Activated CD4-positive, CD25-positive, alpha-beta regulatory T cell (primary cell): ENCODE measurements at places on chromosomes 1 and 21.

GRCh38 chr1:38420666-38421065, 374.1 kb upstream of the POU3F1 start:
- DNase-seq = no peak

- no peak for DNase-seq
These were observed 18.4 kb downstream of the MTX1 start for GRCh38 chr1:155226910-155227260.

GRCh38 chr1:143698016-143698415, 273.8 kb downstream of the FAM72C start:
- DNase-seq = no peak

DNA sequence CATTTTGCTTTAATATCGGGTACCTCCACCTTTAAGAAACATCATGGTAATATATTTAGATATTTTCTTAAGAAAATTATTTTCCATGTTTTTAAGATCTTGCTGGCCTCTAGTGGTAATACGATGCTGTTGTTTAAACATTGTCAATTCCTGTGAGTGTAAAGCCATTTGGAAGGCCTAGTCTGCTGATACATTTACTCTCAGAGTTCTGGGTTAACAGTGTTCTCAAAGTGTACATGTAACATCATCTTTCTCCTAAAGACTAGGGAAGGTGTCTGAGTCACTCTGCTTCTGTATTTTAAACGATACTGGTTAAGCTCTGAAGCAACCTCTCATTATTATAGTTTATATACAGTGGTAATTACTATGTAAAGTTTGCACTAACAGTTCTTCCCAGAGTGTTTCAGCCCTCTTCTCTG, 189.1 kb downstream of the RASAL2 start:
- DNase-seq = no peak

DNA sequence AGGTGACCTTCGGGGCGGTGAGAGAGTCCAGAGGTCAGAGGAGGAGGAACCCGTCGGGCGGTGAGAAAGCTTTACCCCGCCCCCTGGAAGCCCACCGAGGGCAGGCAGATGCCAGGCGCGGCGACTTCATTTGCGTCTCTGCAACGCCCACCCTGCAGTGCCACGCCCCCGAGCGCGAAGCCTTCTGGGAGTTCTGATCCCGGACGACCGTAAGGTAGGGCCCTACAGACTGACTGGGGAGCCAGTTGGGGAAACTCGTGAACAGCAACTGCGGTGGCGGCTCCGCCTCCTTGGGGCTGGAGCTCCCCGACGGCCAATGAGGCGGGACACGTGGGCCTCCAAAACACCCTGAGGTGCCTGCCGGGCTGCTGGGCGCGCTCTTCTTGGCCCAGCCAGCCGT, 46.0 kb upstream of the EDARADD start:
- DNase-seq = no peak

- no peak for DNase-seq
These were observed 29.9 kb upstream of the SAMD13 start for GRCh38 chr1:84271441-84272151.

GRCh38 chr1:153805042-153805745, 30.0 kb downstream of the SLC27A3 start:
- DNase-seq = no peak

- no peak for DNase-seq
These were observed 5.9 kb downstream of the SLC2A7 start for GRCh38 chr1:9020305-9020704.

DNA sequence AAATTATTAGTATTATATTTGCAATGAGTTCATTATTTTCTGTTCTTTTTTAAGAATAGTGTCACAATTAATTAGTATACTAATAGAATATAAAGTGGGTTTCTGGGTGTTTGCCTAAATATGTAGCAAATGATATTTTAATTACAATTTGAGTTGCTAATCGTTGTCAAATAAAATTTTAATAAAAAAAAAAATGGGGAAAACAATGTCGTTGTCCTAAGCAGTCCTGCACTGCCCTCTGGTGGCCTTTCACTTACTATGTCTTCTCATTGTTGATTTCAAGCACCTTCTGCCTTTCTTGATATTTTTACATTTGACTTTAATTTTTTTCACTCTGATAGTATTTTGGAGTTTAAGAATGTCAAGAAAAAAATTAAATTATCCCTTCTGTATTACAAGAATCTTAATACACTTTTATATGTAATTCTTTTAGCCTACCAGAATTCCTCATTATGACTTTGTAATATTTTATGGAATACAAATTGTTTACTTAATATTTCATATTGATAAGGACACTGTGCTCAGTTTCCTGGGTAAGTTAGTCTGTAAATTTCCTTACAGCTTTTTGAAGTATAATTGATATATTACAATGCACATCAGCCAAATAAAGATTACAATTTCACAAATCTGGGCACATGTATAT, 104.5 kb upstream of the FMN2 start:
- no peak for DNase-seq

DNA sequence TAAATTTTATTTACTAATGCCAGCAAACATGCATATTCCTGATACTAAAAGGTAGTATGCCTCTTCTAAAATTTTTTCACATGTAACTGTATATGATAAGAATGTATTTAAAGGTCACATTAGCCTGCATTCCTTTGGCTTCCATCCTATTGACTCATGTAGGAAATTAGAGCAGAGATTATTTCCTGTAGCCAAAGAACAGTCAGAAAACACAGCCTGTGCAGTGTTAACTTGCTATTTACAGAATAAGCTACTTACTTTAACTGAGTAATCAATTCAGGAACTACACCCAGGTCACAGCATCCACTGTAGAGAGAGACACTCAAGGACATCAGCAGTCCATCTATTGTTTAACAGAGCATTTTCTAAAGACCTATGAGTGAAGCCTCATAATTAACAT, 154.5 kb upstream of the ADGRL4 start:
- no peak for DNase-seq

GRCh38 chr1:12475530-12475934, 142.5 kb downstream of the DHRS3 start:
- DNase-seq = no peak

- DNase-seq = no peak
These were observed 118.0 kb upstream of the PLPPR4 start for GRCh38 chr1:99146129-99146848.

DNA sequence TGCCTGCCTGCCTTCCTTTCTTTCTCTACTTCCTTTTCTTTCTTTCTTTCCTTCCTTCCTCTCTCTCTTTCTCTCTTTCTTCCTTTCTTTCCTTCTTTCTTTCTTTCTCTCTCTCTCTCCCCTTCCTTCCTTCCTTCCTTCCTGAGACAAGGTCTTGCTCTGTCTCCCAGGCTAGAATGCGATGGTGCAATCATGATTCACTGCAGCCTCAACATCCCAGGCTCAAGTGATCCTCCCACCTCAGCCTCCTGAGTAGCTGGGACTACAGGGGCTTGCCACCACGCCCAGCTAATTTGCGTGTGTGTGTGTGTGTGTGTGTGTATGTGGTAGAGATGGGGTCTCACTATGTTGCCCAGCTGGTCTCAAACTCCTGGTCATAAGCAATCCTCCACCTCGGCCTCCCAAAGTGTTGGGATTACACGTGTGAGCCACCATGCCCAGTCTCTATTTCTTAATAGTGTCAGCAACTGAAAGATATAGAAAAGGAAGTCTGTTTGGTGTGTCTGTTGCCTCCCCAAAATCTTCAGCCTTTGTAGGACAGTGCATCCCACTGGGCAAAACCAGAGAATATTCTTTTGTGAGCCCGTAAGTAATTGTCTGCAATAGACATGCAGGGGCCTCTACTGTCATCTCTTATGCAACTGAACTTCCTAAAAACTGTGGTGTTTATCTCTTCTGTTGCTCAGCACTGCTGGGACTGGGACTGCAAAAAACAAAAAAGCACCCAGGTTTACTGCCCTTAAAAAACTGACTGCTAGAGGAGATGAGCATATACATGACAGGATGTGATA, 20.9 kb upstream of the RAB4A start:
- no peak for DNase-seq

GRCh38 chr21:42659416-42660117, 6.1 kb downstream of the PDE9A start:
- no peak for DNase-seq

GRCh38 chr1:2555634-2556276, 416 bp upstream of the TNFRSF14 start:
- peak; percentile 57 for DNase-seq

- no peak for DNase-seq
These were observed 15.3 kb downstream of the CLCC1 start for GRCh38 chr1:108947871-108948525.

- no peak for DNase-seq
These were observed 11.2 kb upstream of the RRP15 start for GRCh38 chr1:218273762-218274479.

GRCh38 chr1:172679000-172679772, 20.3 kb downstream of the FASLG start:
- no peak for DNase-seq

GRCh38 chr1:59146651-59147358, 150.1 kb upstream of the FGGY start:
- peak; percentile 9 for DNase-seq

DNA sequence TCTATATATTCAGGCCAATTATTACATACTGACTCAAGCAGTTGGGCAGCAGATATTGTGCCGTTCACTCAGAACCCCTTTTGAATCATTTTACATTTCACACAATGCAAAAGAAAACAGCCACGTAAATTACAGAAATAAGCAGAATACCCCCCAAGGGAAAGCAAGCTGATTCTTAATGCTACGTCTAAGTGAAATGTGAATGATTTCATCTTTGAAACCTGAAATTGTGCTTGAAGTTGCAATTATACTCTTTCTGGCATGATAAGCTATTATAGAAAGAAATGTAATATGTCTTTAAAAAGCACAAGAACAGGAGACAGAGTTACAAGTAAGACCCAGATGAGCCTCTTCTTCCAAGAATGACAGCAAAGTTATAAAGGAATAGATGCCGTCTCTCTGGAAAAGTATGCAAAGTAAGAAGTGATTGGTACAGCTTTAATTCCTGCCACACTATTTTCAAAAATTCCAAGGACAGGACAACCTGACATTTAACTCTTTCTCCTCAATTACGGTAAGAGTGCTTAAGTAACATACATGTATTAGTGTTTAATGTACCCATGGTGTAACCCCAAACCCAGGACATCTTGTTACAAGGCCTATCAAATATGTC, 891.5 kb upstream of the ADGRL2 start:
- DNase-seq = no peak

- no peak for DNase-seq
These were observed 14.6 kb upstream of the TMEM61 start for GRCh38 chr1:54965624-54966340.

DNA sequence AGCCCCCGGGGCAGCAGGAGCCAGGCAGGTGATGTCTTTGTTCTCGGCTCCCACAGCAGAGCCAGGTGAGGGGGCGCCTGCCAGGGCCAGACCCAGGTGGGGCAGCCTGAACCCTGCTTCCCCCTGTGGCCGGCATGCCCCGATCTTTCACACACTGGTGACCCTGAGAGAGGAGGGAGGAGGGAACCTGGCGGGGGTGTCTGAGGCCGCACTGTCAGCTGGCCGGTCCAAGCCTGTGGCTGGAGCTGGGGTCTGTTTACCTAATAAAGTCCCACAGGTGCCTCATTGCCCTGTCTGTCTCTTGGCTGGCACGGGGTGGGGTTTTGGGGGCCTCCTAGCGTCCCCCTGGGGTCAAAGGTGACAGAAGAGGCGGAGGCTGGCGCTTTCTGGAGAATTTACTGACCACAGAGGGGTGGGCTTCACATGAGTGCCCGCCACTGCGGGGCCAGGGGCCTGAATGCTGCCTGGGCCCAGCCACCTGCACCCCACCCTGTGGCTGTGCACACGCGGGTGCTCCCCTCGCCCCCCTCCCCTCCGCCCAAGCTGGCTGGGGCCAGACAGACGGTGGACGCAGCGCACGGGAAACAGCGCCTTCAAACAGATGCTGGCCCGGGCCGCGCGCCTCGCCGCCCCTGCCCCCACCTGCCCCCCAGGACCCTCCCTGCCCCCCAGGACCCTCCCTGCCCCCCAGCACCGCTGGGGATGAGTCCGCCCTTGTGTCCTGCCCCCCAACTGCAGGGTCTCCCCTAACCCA, 5.8 kb downstream of the TMEM240 start:
- no peak for DNase-seq

DNA sequence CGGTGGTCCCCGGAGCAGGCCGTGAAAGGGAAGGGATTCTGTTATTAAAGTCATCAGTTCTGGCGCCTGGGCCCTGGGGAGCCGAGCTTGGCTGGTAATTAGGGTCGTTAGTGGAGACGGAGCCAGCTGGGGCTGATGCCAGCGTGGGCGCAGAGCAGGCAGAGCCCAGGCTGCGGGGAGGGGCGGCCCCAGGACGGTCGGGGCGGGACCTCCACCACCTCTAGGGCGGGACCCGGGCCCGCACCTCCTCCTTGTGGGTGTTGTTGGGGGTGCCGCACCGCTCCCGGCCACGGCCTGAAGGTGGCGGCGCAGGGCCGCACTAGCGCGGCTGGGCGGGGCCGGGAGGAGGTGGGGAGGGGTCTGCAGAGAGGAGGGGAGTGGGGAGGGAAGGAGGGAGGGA, 470.6 kb downstream of the PTPRU start:
- DNase-seq = no peak

DNA sequence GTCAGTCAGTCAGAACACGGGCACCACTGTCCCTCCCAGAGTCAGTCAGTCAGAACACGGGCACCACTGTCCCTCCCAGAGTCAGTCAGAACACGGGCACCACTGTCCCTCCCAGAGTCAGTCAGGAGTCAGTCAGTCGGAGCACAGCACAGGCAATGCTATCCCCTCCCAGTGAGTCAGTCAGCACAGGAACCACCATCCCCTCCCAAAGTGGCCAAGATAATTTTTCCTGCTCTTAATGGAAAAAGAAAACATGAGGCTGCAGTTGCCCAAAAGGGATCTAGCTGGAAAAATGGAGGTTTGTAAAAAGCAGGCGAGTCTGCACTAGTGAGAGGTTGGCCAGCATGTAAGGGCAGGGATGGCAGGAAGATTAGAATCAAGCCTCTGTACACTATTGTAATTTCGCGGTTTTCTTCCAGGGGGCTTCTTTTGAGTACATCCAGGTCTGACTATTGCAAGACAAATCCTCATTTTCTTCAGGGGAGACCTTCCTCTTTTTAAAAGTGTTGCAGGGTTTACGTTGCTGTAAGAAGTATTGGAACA, 213.8 kb downstream of the SIPA1L2 start:
- DNase-seq = no peak

- DNase-seq = no peak
These were observed 20.0 kb downstream of the CACNA1E start for GRCh38 chr1:181503171-181503810.

DNA sequence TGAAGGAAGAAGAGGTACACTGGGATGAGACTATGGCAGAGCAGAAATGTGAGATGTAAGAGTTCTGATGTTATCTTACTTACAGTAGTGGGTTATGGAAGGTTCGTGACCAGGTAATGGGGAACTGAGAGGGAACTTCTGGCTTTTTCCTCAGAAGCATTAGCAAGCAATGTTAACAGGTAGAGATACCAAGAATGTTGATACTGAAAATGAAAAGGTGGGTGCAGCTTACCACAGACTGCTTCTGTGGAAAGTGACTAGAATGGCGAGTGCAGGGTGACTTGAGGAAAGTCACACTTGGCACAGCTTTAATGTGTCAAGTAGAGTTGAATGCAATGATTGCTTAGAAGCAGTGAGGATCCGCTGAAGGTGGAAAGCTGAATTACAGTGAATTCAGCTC, 70.8 kb downstream of the PLA2G4A start:
- no peak for DNase-seq

GRCh38 chr1:172293429-172293828, 127.1 kb upstream of the C1orf105 start:
- DNase-seq = no peak

GRCh38 chr1:30650968-30651320, 72.4 kb downstream of the MATN1 start:
- no peak for DNase-seq
